ENCODE measurements at places on chromosomes 6 and 20.

DNA sequence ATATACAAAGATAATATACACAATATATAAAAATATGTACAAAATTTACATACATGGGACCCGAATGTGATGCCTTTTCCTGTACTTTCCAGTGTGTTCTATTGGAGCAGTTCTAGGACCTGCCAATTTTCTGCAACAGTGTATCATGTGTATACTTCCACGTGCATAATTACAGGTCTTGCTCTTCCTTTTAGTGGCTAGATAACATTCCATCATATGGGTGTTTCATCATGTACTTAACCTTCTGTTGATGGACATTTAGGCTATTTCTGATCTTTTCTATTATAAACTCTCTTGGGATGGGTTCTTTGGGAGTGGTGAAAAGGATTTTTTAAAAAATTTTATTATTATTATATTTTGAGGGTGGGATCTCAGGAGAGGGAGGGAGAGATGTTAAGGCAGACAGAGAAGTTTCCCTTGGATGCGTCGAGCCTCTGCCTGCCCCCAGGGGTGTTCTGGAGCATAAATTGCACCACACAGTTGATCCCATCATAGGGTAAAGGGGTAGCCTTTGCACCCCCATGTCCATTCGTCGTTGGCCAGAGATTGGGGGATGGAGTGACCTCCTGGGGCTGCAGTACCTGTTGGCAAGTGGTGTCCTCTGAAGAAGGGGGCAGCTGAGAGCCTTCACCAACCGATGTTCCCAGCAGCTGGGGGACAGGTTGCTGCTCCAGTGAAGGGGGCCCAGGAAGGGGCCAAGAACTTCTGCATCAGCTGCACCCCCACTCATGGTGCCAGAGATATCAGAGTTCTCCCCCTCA, 110.3 kb downstream of the TOX2 start:
- DNase-seq, result no peak

- no peak for DNase-seq
Measured at GRCh38 chr6:94362061-94362864, 942.9 kb upstream of the EPHA7 start.

- DNase-seq, result no peak
Measured at GRCh38 chr6:163405412-163406309, 8.9 kb upstream of the QKI start.

DNA sequence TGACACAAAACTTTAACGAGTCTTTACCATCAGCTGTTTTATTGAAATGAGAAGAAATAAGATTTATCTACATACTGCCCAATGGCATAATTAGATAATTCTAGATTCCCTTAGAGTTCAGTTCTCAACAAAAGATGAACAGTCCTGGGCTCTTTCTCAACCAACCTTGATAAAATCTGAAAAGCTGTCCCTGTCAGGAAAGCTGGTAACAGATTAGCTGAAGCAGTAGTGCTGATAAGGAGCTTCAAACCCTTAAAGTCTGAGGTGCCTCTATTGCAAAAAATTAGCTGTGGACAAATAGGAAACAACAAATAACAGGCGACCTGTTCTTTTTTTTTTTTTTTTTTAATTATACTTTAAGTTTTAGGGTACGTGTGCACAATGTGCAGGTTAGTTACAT, 35.9 kb upstream of the FAM135A start:
- DNase-seq, result no peak

DNA sequence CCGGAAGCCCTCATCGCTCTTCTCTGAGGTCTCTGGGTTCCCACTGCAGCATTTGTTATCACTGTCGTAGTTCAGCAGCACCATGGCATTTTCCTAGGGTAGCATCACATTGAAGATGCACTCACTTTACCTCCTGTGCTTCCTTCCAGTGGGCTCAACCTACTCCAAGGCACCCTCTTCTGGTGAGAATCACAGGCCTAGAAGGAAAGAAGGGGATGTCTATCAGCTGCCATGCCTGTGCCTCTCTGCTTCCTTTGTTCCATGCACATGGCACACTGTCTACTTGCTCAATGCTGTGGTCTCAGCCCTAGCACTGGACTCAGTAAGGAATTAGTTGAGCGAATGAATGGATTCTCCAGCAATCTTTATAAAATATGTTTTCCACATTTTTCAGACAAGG, 22.6 kb downstream of the CST4 start:
- DNase-seq, result no peak

DNA sequence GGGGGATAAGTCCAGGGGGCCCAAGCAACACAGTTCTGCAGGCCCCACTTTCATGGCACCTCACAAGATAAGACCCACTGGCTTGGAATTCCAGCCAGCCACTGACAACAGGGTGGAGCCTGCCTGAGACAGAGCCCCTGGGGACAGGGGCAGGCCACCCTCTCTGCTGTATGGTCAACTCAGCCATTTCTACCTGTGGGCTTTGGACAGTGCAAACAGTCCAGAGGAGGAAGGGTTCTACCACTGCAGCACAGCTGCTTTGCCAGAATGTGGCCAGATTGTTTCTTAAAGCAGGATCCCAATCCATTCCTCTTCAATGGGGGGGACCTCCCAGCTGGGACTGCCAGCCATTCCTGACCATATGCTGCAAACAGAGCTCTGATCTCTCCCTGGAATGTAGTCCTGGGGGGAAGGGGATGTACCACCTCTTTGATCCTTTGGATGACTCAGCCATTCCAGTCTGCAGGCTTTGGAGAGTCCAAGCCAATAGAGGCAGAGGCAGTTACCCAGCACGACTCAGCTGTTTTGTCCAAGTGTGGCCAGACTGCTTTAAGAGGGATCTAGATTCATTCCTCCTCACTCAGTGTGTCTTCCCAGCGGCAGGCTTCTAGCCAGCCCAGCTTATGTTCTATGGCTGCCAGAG, 842.2 kb downstream of the EPHA7 start:
- no peak for DNase-seq

DNA sequence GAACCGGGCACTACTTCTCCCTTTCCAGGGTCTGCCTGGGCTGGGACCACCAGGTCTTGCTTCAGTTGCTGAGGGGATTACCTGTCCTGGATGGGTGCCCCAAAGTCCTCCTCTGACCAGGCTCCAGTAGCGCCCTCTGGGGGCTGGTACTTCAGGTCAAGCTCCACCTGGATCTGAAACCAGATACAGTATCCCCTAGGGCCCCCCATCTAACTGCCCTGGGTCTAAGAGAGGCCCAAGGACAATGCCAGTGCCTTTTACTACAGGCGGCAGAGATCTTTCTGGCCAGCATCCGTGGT, 11.2 kb upstream of the SPAG4 start:
- DNase-seq, result peak; percentile 37

GRCh38 chr6:105900125-105900937, 185.8 kb upstream of the PRDM1 start:
- peak; percentile 42 for DNase-seq

GRCh38 chr20:4056880-4057279, 41.5 kb upstream of the RNF24 start:
- peak; percentile 75 for DNase-seq

- no peak for DNase-seq
Measured at GRCh38 chr6:108295676-108296075, 822 bp downstream of the AFG1L start.

- DNase-seq, result peak; percentile 22
Measured at GRCh38 chr6:28693033-28693750, 167.5 kb downstream of the GPX5 start.

DNA sequence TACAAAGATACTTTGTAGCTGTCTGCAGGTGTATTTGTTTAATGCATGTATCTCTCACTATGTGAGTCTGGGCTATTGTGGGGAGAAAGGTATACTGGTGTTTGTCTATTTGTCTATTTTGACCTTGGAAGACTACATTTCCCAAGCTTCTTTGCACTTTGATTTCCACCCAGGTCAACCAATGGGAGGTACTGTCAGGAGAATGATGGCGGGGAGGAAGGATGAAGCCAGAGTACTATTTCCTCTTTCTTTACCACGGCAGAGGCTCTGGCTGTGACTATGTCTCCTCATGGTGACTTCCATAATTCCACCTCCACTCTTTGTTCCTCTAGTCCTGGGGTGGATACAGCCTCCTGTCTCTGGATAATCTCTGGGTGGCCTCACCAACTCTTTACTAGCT, 23.1 kb downstream of the LBP start:
- no peak for DNase-seq

Measured in epithelial cell of esophagus (primary cell).